ENCODE measurements at places on chromosomes 4 and X.

- no peak for DNase-seq
These were observed 210.1 kb upstream of the NHS start for GRCh38 chrX:17164941-17165340.

DNA sequence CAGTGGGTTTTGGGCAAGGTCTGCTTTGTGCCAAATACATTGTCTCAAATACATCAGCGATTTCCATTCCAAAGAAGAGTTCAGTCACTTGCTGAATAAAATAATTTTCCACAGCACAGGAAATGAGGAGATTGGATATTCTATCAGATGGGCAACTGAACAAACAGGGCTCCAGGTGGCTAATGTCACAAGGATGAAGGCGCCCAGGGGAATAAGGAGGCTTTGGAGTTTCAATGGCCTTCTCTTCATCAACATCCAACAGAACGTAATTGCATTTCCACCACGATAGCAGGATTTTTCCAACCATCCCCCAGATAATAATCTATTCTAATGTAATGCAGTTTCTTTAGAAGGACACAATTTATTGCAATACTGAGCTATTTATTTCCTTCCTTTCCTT is 104.7 kb upstream of the KLHL13 start:
- no peak for DNase-seq

DNA sequence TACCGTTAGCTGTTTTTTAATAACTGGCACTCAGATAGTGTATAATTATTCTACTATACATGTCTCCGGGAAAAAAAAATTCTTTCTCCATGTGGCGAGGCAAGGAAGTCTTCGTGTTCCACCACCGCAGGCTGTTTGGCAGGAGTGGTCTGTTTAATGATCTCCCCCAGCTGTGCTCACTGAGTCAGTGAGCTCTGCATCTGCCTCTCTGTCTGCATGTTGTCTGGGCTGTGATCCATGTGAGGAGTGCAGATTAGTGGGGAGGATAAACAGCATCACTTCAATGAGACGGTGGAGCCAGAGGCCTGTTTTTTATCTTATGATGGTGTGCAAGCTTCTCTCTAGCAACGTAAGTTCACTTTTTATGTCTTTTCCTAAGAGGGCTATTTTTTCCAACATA is 69.8 kb downstream of the RPS3A start:
- no peak for DNase-seq

DNA sequence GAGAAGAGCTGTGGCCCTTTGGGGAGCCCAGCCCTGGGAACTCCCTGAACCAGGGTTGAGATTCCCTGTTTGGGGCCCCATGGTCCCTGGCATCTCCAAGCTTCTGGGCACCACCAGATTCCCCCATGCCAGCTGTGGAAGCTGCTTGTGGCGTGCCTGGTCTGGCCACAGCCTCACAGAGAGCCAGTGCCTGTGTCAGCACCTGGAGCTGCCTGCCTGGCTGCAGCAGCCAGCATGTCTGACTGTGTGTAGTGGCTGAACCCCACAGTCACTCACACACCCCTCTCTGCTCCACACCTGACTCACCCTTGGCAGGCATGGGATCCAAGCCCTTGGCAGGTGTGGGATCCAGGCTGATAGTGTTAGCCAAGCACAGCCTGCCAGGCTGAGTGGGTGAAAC is 97.2 kb upstream of the GALNTL6 start:
- no peak for DNase-seq

GRCh38 chr4:76626686-76627465 is 191.8 kb downstream of the SHROOM3 start:
- DNase-seq = no peak

- no peak for DNase-seq
These were observed 490.1 kb downstream of the RAPGEF2 start for GRCh38 chr4:159592898-159593556.

GRCh38 chrX:6852869-6853268 is 294.6 kb upstream of the STS start:
- no peak for DNase-seq

GRCh38 chrX:30488092-30488491 is 89.5 kb downstream of the TASL start:
- no peak for DNase-seq

GRCh38 chr4:127140306-127140705 is 492.5 kb upstream of the INTU start:
- no peak for DNase-seq

DNA sequence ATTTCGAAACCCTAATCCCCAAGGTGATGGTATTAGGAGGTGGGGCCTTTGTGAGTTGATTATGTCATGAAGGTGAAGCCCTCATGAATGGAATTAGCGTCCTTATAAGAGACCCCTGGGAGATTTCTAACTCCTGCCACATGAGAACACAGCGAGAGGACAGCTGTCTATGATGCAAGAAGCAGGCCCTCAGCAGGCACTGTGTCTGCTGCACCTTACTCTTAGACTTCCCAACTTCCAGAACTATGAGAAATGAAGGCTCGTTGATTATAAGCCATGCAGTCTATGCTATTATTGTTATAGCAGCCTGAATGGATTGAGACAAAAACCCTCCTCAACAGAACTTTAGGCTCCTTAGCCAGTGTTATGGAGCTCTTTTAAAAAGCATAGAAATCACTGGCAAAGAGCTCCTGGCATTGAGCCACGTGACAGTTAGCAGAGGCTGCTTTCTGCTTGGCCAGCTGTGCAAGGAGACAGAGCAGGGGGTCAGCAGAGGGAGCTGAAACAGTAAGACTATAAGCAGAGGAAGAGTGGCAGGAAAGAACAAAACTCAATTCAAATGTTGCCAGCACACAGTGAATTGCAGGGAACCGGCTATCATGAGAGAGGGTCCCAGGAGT is 219.2 kb upstream of the FAT1 start:
- no peak for DNase-seq

GRCh38 chrX:20159797-20160385 is 18.3 kb upstream of the EIF1AX start:
- no peak for DNase-seq

GRCh38 chrX:13487731-13488505 is 81.5 kb upstream of the EGFL6 start:
- peak; percentile 29 for DNase-seq

GRCh38 chrX:110419512-110419911 is 60.9 kb downstream of the RTL9 start:
- no peak for DNase-seq

GRCh38 chr4:54395013-54395527 is 166.0 kb downstream of the PDGFRA start:
- no peak for DNase-seq

GRCh38 chrX:41526925-41527324 is 79.8 kb downstream of the NYX start:
- no peak for DNase-seq

DNA sequence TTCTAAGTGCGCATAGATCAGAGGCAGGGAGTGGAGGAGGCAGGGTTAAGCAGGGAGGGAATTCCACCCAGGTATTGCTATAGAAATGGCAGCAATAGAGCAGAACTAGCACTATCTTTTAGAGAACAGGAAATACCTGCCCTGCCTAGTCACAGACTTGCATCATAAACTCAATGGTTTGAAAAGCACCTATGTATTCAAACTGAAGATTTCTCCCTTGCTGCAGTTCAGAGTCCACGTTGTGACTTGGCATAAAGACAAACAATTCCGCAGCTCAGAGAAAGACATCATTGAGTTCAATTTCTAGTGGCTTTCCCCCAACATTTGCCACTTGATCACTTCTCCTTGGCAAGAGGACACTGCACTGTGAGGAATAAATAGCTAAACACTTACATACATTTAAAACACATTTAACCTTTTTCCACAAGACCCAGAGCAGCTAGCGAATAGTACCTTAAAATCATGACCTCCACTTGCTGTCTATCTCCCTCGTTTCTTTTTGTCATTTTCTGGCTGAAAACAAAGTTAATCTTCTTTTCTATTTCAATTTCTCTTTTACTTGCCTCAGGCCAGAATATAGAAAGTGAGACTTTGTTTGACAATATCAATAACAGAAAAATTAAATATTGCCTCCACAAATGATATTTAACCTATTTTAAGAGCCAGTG is 42.4 kb downstream of the SLC7A11 start:
- DNase-seq = no peak

DNA sequence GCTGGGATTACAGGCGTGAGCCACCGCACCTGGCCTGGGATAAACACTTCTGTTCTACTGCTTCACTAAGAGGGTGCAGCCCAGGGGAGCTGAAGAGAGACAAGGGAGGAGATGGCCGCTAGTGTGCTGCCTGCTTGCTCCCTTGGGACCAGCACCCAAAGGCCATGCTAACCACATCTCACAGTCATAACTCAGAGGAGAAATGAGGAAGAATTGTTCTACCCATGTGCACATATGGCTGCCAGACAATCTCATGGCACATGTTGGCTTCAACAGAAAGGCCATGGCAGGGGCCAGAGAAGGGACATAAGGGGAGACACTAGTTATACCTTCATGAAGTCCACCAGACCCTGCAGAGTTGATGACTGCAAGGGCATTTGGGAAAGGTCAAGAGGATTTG is 22.4 kb downstream of the CLDN22 start:
- DNase-seq = no peak

DNA sequence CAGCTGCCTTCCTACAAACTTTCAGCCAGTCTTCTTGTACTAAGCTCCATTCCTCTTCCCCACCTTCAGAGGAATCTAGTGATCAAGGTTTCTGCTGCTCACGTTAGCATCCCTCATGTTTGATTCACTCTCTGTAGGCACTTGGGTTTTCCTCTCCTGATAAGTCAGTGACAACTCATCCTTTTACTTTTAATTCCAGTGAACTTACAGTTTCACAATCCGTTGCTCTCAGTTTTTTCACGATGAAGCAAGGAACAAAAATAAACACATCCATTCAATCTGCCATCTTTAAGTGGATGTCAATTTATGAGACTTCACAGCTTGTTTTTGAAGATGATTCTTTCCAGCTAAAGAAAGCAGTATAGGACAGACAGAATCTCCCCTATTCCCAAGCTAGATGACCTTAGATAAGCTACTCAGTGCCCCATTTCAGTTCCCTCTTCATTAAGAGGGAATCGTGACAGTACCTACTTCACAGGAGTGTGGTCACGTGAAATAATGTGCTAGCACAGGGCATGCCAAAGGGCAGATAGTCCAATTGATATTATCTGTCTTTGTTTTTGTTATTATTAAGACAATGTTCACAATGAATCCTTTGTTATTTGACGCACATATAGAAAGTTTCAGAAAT is 234.3 kb downstream of the PALLD start:
- no peak for DNase-seq

DNA sequence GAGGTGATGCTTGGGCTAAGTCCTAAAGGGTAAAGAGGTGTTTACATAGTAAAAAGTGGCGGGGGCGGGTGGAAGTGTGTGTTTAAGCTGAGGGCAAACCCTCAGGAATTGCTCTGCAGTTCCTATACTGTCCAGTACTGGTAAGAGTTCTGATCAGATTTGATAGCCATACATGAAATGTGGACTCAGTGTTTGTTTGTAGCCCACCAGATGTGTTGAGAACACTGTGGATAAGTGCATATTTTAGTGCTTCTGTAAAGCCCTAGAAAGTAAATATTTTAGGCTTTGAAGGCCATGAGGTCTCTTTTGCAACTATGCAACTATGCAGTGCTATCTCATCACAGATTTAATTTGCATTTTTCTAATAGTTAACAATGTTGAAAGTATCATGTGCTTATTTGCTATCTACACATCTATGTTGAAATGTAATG is 80.7 kb upstream of the EOLA2 start:
- no peak for DNase-seq

DNA sequence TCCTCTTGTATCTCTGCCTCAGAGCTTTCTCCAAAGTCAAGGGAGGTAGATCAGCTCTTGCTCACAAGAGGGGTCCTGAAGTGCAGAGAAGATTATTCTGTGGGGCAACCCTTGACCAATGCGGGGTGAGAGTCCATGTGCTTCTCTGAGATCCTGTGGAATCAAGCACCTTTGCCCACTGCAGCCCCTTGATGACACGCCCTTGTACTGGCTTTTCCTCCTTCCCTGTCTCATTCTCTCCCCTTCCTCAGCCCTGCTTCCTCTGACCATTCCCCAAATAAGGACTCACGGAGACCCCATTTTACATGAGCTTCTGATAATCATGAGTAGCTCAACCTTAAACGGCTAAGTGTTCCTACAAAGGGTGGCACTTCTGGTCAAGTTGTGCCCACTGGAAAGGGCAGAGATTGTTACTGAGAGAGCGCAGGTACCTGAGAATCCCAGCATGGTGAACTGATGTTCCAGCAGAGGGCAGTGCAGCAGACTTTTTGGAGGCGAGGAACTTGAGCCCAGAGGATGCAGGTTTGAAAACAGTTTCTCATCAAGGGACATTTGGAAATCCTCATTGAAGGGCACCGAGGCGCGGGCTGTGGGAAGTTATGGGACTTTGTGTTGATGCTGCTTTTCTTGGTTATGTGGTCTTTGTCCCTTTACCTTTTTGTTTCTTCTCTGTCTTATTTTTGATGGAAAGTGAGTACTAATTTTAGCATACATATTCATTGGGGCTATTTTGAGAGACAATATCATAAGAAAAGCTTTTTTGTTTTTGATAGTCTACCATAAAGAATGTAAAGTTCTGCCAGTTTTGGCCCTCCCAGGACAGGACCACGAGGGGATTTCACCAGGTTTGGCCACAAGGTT is 201.3 kb downstream of the RBM46 start:
- DNase-seq = peak; percentile 26

DNA sequence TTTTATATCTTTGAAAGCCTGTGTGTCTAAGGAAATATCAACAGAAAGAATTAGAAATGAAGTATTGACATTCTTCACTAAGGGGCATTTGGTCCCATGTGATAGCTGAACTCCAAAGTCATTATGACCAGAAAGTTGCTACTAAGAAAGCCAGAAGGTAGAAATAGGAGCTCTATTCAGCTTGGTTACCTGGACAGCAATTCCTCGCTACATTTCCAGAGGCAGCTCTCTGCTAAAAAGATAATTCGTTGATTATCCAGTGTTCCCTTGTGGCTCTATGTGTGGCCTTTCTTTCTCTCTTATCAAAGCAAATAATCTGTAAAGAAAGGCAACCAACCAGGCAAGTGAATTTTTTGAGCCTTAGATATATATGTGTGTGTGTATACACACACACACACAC is 341.3 kb downstream of the ADGRL3 start:
- DNase-seq = no peak

DNA sequence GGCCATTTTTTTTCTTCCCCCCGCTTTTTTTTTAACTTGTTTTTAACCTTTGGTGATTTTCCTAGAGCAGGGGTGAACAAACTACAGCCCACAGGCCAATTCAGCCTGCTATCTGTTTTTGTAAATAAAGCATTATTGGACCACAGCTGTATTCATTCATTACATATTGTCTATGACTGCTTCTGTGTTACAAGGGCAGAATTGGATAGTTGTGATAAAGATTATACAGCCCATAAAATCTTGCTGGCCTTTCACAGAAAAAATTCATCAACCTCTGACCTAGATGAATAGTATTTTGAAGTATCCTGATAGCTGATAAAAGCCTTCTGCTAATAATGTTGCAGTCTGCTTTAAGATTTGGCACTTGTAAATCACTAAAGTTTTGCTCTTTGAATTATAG is 63.4 kb downstream of the SMAD1 start:
- DNase-seq = no peak

DNA sequence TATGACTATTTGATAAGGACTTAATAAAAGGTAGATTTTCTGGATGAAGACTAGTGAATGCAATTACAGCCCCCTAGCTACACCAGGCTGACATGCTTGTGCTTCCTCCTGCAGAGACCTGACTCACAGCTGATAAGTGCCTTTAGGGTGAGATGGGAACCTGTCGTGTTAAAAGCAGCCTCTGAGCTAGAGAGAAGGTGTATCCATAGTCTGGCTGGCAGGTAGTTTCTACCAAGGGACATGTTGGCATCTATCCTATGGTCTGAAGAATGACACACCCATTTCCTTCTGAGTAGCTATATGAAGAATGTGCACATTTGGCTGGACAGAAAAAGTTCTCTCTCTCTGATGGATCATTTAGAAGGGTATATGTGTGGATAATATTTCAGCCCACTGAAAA is 64.1 kb downstream of the PARM1 start:
- DNase-seq = no peak

- DNase-seq = no peak
These were observed 25.7 kb downstream of the TRPC5 start for GRCh38 chrX:112056886-112057285.
